ENCODE measurements at places on chromosomes 5 and 9.

- no peak for DNase-seq
Observed at GRCh38 chr9:79224672-79225433, 346.9 kb upstream of the TLE4 start.

GRCh38 chr5:72937517-72938061 lies 18.3 kb upstream of the FCHO2 start:
- DNase-seq, result no peak

GRCh38 chr9:134782921-134783698 lies 97.5 kb upstream of the FCN2 start:
- no peak for DNase-seq

GRCh38 chr5:172956936-172957335 lies 2.3 kb upstream of the RPL26L1 start:
- DNase-seq, result no peak

DNA sequence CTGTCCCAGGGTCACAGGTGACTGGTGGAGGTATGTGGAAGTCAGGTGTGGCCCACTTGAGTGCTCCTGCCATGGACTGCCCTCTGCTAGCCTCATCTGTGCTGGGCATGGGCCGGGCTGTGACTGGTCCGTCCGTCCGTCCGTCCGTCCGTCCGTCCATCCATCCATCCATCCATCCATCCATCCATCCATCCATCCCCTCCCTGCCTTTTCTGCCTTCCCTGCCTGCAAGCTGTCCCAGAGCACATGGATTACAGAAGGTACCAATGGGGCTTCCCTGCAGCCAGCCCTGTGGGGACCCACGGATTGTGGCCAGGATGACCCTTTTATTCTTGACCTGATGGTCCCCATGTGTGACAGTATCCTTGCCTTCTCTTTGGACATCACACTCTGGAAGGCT lies 92.5 kb downstream of the MACROH2A1 start:
- DNase-seq, result no peak

DNA sequence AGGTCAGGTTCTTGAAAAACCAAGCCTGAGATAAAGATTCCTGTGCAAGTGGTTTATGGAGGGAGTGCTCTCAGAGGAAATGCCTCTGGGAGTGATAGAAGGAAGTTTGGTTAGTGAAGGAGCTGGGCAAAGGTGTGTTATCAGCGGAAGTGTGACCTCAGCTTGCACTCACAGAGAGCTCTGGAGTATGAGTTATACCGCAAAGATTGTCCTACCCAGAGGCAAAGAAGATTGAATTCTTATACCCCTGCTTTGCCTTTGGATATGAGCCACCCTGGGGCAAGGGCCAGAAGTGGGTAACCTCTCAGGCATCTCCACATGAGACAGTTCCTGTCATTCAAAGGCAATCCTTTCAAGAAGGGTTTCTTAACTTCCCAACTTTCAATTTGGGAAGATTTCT lies 145.6 kb downstream of the MUSK start:
- no peak for DNase-seq

GRCh38 chr9:88691811-88692210 lies 156.8 kb downstream of the NXNL2 start:
- DNase-seq, result no peak

DNA sequence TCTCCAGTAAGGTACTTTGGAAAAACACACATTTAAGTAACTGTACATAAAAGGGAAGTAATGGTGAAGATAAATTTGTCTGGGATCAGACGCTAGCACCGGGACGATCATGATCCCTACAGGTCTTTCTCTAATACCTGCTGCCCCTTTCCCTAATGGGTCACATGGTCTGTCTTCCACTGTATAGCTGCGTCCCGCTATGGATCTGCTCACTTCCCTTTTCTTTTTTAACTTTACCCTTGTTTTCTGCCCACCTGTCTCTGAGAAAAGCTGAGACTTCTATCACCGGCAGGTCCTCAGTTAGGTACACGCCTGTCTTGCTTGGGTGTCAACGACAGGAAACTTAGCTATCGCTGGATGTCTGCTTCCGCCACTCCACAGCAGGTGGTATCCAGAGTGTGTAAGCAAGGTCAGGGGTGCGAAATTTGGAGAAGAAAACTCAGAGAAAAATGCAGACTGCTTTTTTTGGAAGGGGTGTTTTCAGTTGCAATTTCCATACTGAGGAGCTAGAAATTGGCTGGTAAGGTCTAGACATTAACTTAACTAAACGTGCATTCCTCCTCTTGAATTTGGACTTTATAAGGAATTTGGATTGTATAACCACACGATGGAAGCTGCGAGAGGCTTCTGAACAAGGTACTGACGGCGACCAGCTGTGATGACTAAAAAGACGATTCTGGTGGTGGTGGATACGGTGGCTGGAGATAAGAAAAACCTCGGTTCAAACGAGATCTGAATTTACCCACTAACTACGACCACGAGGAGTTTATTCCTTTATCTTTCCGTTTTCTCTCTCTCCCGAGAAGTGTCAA lies 1.1 kb upstream of the ICE1 start:
- DNase-seq, result peak; percentile 25

DNA sequence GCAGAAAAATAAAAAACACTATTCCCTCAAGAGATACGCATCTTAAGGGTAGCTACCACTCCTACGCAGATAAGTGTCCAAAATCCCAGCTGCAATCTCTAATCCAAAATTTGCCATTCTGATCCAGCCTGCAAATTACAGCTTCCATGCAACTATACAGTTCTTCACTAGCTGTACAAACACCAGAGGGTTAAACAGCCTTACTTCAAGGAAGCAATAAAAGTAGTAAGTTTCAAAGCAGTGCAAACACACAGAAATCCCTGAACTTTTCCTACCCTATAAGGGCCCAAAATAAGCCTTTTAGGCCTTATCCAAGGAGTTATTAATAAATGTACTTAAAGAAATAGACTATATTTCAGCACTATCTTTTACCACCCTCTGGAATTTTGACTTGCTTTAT lies 39.5 kb downstream of the PWWP2A start:
- DNase-seq, result no peak

DNA sequence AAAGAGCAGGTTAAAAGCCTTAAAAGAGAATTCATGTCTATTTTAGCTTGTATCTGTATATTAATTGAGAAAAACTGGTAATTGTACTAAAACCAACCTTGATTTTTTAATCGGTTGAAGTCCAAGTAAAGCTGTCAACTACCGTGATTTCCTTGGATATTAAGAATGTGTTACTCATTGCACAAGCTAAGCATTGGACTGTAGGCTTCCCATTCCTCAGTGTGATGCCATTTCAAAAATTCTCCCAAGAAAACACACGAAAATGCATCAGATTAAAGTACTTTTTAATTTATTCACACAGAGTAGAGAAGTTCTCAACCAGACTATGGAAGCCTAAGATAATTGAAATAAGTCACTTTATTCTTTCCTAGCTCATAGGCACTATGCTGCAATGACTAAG lies 761.4 kb upstream of the TYRP1 start:
- no peak for DNase-seq
